IPS DF 6.9 (cell line): ENCODE measurements at places on chromosomes 11 and 22.

- peaks cover 4% of the 10 kb centered on the region; the same call in 1 of the 2 replicates for H3K4me1 ChIP-seq
- no peak for DNase-seq
- no peaks in the 10 kb centered on the region for H3K36me3 ChIP-seq
- H3K27me3 ChIP-seq = no peaks in the 10 kb centered on the region
These were observed 78.3 kb downstream of the MICAL3 start for GRCh38 chr22:17945888-17946648.

DNA sequence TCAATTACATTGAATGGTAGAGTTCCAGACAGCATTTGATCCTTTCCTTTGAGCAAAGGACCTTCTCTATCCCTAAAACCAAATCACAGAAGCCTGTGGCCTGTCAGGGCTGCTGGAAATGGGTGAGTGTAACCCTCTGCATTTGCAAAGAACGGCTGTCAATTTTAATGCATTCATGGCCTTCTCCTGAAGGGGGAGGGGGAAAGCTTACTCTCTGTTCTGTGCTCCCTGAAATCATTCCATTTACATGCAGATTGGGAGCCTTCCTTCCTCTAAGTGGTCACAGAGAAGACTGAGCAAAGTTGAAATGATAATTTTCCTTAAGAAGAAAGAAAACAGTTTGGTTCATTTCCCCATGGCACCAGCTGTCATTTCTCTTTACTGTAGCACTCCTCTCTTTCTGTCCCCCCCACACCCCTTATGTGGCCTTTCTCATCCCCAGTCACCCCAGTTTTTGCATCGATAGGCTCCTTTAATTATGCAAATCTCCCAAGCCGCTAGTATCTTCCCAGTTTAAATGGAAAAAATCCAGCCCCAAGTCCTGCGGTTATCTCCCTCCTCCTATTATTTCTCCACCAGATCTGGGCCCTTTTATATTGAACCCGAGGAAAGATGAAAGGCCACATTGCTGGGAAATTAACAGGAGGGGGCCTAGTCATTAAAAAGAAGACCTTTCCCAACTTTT lies 109.4 kb upstream of the KIRREL3 start:
- no peaks in the 10 kb centered on the region for H3K27me3 ChIP-seq
- no peak overlapping the region for H3K27ac ChIP-seq
- peaks cover 7% of the 10 kb centered on the region; the same call in 1 of the 2 replicates for H3K4me1 ChIP-seq
- H3K4me3 ChIP-seq = no peak overlapping the region
- no peak for DNase-seq

DNA sequence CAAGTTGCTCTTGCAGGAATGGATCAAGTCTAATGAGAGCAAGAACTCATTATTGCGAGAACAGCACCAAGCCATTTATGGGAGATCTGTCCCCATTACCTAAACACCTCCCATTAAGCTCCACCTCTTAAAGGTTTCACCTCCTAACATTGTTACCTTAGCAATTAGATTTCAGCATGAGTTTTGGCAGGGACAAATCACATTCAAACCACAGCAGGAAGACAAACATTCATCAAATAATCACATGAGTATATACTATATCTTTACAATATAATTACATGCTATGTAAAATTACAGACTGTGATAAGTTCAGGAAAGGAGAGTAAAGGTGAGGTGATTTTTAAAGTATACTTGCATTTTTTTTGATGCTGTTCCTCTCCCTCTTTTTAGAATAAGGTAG lies 6.6 kb upstream of the TEAD1 start:
- no peaks in the 10 kb centered on the region for H3K27me3 ChIP-seq
- DNase-seq = no peak
- no peaks in the 10 kb centered on the region for H3K36me3 ChIP-seq
- H3K4me3 ChIP-seq = no peak overlapping the region
- no peak overlapping the region for H3K27ac ChIP-seq

DNA sequence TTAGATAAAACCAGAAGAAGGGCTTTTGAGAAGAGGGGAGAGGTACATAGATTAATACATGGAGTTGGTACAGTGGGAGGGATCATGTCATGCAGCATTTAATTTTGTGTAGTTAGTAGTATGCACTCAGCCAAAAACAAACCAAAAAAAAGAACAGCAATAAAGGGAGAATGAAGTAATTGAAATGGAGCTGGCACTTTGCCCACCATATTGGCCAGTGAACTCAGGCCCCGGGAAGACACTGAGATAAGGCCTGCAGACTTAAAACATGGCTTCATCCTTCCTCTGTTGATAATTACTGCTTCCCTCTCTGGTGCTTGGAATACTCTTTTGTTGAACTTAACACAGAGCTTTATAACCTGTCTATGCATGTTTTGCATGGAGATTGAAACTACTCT lies 3.1 kb downstream of the PANX1 start:
- no peaks in the 10 kb centered on the region for H3K36me3 ChIP-seq
- H3K27ac ChIP-seq = no peak overlapping the region
- H3K4me1 ChIP-seq = peaks cover 15% of the 10 kb centered on the region
- DNase-seq = no peak

- H3K4me3 ChIP-seq = no peak overlapping the region
- H3K36me3 ChIP-seq = no peaks in the 10 kb centered on the region
- H3K27me3 ChIP-seq = no peaks in the 10 kb centered on the region
- H3K4me1 ChIP-seq = no peaks in the 10 kb centered on the region
These were observed 241.3 kb upstream of the LARGE1 start for GRCh38 chr22:34161431-34162123.
